ENCODE measurements at places on chromosomes 1 and 21. TPM values are rescaled to one million over a fixed set of nuclear protein-coding genes. Genes with fewer than 3 reads are reported as not detected.

DNA sequence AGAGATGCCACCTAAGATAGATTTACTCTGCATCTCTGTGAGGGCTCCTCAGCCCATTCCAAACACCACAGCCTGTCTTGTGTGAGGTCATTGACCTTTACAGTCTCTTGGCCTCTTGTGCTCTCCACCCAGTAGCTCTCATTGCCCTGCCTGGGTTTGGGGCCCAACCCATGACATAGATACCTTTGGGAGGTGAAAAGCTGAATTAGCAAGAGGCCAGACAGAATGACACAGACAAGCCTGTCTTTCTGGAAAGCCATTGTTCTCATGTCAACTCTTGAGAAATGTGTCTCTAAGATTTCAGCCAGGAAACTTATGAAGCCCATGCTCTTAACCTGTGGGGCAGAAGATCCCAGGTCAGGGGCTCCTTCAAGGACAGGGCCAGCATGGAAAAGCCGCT, 18.4 kb upstream of the F3 start:
- no peaks in the 10 kb centered on the region for H3K4me1 ChIP-seq
- H3K27me3 ChIP-seq = peaks cover 2% of the 10 kb centered on the region
- no peak overlapping the region for H3K4me3 ChIP-seq
- H3K36me3 ChIP-seq = no peaks in the 10 kb centered on the region

Gene SYT14
- total RNA-seq = not detected

Gene NUDT4B
- 0.41 TPM for total RNA-seq

- H3K4me1 ChIP-seq = no peaks in the 10 kb centered on the region
- H3K36me3 ChIP-seq = no peaks in the 10 kb centered on the region
- DNase-seq = no peak
These were observed 10.7 kb downstream of the RIPK4 start for GRCh38 chr21:41755934-41756773.

Gene KRTAP19-1
- total RNA-seq = not detected

DNA sequence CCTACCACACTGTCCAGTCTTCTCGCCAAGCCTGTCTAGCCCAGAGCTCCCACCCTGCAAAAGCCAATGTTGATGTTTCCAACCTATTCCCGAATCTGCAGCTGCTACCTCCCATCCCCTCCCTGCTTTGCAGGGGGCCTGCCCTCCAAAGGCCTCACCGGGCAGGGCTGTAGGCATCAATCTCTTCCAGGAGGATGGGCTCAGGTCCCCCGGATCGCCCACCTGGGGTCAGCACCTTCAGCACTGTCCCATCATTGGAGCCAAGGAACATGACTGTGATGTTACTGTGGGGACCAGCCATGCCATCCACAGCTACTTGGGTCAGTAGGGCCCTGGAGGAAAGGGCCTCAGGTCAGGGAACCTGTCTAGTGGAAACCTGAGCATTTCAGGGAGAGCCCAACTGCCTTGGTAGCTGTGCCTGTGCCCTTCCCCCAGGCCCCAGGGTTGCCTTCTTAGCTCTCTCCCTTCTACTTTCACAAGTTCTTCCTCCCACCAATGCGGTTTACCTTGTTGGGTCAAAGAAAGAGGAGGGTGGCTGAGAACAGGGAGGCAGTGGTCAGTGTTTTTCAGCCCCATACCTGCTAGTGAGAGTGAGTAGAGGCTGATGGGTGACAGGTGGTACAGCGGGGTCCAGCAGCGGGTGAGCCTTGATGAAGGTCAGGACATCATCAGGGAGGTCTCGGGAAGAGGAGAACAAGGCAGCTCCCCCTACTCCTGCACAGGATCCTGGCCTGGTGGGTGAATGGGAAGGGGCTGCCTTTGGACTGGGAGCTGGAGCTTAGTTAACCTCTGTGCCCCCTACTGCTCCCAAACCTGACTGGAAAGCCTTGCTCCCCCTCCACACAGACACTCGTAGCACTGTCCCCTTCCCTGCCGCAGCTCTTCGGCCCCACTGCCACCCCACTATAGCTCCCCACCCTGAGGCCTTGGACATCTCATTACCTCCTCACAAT, 10.7 kb downstream of the SEMA6C start:
- no peak for DNase-seq
- no peaks in the 10 kb centered on the region for H3K36me3 ChIP-seq
- H3K27ac ChIP-seq = no peak overlapping the region
- H3K4me3 ChIP-seq = no peak overlapping the region
- H3K4me1 ChIP-seq = peaks cover 10% of the 10 kb centered on the region

DNA sequence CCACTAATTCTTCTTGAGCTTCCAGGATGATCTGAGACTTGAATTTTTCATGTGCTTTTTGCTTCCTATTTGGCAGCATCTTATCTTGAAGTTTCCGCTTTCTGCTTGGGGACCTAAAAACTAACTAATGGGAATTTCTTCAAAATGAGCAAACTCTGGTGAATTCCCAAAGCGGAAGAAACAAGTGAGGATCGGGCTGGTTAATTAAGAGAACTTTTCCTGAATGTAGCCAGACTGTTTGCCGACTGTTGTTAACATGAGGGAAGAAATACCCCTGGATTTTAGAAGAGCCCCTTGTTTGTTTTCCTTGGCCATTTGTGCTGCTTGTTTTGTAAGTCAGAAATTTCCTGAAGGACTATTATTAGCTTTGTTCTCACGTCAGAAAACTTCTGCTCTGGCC, 6.1 kb upstream of the SELE start:
- no peak overlapping the region for H3K4me3 ChIP-seq
- no peak for DNase-seq
- no peaks in the 10 kb centered on the region for H3K4me1 ChIP-seq
- no peaks in the 10 kb centered on the region for H3K36me3 ChIP-seq
- peaks cover 11% of the 10 kb centered on the region for H3K27me3 ChIP-seq

DNA sequence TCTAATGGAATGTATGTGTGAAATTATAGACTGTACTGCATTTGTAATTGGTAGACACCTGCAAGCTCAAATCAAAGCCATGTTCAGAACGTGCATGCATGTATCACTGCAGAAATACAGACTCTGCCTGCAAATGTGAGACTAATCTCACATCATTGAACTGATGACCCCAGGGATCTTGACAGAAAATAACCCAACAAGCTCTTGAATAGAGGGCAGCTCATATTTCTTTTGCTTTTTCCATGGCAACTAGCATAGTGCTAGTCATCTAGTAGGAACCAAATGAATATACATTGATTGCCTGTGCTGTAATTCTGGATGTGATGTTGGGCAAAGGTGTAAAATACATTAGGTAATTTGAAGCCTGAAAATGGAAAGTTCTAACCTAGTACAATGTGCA, 62.4 kb downstream of the PTPRC start:
- H3K4me3 ChIP-seq = no peak overlapping the region
- H3K27me3 ChIP-seq = no peaks in the 10 kb centered on the region
- peaks cover 83% of the 10 kb centered on the region for H3K36me3 ChIP-seq
- H3K4me1 ChIP-seq = peaks cover 82% of the 10 kb centered on the region
- no peak overlapping the region for H3K27ac ChIP-seq
- DNase-seq = no peak

Data from activated CD4-positive, alpha-beta T cell treated with anti-CD3 and anti-CD28 coated beads for 36 hours (primary cell).